Upper lobe of right lung (tissue), 1 donor: ENCODE measurements at places on chromosomes 5 and 9. TPM values are rescaled to one million over a fixed set of nuclear protein-coding genes. Genes with fewer than 3 reads are reported as not detected.

DNA sequence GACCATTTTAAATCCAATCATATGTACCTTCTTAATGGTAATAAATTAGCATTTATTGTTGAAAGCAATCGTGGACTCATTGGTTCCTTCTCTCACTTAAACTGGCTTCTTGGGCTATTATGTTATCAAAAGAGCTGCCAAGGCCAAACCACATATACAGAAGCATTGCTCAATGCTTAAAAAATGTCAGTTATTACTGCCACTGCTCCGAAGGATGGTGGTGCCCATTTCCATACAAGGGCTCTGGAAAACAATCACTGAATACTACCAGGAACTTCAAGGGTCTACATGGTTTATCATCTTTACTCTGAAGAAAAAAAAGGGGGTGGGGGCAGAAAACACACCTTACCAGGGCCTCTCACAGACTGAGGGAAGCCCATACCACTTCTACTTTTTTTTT lies 104.3 kb downstream of the GNAQ start:
- H3K4me3 ChIP-seq: no peak overlapping the region
- H3K27me3 ChIP-seq: no peaks in the 10 kb centered on the region
- DNase-seq: no peak

Gene TAS2R1
- total RNA-seq: not detected

DNA sequence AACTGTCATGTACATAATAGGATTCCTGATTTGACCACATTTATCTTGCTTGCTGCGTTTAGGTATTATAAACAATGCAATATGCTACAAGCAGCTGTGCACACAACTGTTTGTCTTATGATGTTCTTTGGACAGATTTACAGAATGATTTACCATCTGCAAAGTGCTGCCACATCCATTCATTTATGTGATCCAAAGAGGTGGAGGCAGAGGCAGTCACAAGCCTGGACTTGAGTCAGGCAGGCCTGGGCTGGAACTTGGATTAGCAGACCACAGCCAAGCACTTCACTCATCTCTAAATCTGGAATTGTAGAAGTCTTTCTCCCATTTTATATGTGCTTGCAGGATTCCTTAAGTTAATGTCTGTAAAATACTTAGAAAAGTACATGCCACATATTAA lies 149.0 kb downstream of the INSYN2B start:
- H3K4me1 ChIP-seq: no peaks in the 10 kb centered on the region
- no peak overlapping the region for H3K4me3 ChIP-seq
- no peaks in the 10 kb centered on the region for H3K27me3 ChIP-seq
- no peak for DNase-seq

Gene RASGRF2
- 5.4 TPM for total RNA-seq

Gene ALDH7A1
- 26.1 TPM for total RNA-seq

- peaks cover 15% of the 10 kb centered on the region for H3K4me1 ChIP-seq
- H3K4me3 ChIP-seq: no peak overlapping the region
- H3K36me3 ChIP-seq: no peaks in the 10 kb centered on the region
- no peak for DNase-seq
- no peak overlapping the region for H3K27ac ChIP-seq
- no peaks in the 10 kb centered on the region for H3K27me3 ChIP-seq
Measured at GRCh38 chr5:32190095-32190494, 16.0 kb upstream of the GOLPH3 start.

DNA sequence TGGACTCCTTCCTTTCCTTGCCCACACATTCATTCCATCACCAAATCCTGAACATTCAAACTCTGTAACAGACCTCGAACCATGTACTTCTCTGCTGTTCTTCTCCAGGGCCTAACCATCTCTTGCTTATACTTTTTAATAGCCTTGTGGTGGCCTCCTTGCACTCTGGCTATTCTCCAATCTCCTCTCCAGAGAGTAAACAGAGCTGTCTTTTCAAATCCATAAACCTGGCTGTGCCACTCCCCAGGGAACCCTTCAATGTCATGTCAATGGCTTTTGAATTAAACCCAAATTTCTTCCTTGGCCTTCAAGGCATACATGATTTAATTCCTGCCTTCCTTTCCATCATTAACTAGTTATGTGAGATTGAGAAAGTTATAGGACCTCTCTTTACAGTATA lies 277.6 kb upstream of the EFNA5 start:
- H3K4me1 ChIP-seq: no peaks in the 10 kb centered on the region
- no peaks in the 10 kb centered on the region for H3K27me3 ChIP-seq
- no peak overlapping the region for H3K27ac ChIP-seq
- H3K36me3 ChIP-seq: no peaks in the 10 kb centered on the region
- no peak overlapping the region for H3K4me3 ChIP-seq

- no peaks in the 10 kb centered on the region for H3K36me3 ChIP-seq
- H3K27ac ChIP-seq: no peak overlapping the region
- no peaks in the 10 kb centered on the region for H3K4me1 ChIP-seq
- DNase-seq: peak; percentile 67
- H3K4me3 ChIP-seq: no peak overlapping the region
Measured at GRCh38 chr5:9898319-9898718, 268.2 kb upstream of the TAS2R1 start.

- H3K36me3 ChIP-seq: no peaks in the 10 kb centered on the region
- no peak overlapping the region for H3K4me3 ChIP-seq
- H3K4me1 ChIP-seq: no peaks in the 10 kb centered on the region
- no peak overlapping the region for H3K27ac ChIP-seq
- DNase-seq: no peak
Measured at GRCh38 chr9:75845806-75846205, 44.7 kb upstream of the PCSK5 start.
